ENCODE measurements at places on chromosomes 1 and 21.

- no peak for DNase-seq
These were observed 204.0 kb downstream of the NTNG1 start for GRCh38 chr1:107344836-107345235.

GRCh38 chr1:72869441-72869840, 587.1 kb upstream of the NEGR1 start:
- no peak for DNase-seq

DNA sequence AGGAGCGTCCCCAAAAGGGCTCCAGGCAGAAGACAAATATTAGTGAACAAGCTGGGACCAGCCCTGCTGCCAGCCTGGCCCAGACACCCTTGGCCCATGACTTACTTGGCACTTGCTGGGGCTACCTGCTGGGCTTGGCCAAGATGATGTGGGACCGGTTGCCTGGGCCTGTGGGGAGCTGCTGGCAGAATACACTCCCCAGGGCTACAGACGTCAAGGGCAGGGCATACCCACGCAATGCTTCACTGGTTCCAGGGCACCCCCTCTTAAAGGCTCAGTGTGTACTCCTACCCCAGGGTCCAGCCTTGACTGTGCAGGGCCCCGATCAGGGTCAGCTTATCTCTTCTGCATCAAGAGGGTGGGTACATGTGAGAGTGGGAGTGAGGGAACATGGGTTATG, 106.5 kb upstream of the SLC2A1 start:
- no peak for DNase-seq

DNA sequence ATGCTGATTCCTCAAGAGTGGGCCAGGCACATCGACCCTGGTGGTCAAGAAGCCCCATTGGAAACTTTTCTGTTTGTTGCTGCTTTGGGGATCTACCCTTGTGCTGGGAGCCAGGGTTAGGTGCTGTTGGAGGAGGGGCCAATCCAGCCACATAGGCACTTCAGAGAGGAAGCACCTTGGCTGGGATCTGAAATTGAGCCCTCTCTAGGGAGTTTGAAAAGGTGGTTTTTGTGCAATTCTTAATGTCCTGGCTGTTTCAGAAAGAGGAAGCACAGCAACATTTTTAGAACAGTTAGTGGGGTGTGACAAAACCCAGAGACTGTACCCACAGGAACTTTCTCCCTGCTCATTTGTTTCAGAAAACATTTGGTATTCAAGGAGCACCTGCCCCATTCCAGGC, 17.2 kb upstream of the BEND5 start:
- no peak for DNase-seq

DNA sequence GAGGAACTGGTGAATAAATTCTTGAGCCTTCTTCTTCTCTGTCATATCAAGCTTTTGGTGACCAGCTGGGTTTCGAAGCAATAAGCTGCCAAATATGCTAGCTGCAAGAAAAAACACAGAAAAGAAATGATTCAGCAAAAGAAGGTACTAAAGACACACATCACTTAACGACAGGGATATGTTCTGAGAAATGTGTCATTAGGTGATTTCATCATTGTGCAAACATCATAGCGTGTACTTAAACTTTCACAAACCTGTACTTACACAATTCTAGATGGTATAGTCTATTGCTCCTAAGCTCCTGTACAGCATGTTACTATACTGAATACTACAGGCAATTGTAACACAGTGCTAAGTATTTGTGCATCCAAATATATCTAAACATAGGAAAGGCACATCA, 2.9 kb upstream of the MTF1 start:
- no peak for DNase-seq

Data from stimulated activated CD8-positive, alpha-beta memory T cell treated with anti-CD3 and anti-CD28 coated beads, Interleukin-4, amount 100 ng/mL, for 48 hours (primary cell).